ENCODE measurements at places on chromosomes 12 and 14. TPM values are rescaled to one million over a fixed set of nuclear protein-coding genes. Genes with fewer than 3 reads are reported as not detected.

- DNase-seq = no peak
These were observed 67.4 kb downstream of the MVK start for GRCh38 chr12:109640961-109641360.

DNA sequence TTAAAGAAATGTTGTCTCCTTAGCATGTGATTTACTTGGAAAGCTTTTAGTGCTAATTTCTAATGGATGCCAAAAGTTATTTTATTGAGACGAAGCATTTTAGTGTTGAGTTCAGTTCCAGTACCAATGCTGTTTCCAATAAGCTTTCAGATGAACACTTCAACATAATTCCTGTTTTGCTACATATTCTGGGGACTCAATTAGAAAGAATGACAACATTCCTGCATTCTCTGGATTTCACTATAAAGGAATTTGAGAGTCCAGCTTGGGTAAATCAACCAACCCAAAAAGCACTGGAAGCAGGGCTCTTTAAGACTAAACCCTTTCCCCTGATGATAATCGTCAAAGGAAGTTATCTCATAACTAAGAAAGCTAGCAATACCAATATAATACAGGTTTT is 353.0 kb upstream of the TMTC1 start:
- DNase-seq = no peak

- DNase-seq = peak; percentile 76
These were observed 2.4 kb upstream of the TNS2 start for GRCh38 chr12:53047221-53048032.

GRCh38 chr14:68823434-68824206 is 30.8 kb upstream of the ZFP36L1 start:
- no peak for DNase-seq

DNA sequence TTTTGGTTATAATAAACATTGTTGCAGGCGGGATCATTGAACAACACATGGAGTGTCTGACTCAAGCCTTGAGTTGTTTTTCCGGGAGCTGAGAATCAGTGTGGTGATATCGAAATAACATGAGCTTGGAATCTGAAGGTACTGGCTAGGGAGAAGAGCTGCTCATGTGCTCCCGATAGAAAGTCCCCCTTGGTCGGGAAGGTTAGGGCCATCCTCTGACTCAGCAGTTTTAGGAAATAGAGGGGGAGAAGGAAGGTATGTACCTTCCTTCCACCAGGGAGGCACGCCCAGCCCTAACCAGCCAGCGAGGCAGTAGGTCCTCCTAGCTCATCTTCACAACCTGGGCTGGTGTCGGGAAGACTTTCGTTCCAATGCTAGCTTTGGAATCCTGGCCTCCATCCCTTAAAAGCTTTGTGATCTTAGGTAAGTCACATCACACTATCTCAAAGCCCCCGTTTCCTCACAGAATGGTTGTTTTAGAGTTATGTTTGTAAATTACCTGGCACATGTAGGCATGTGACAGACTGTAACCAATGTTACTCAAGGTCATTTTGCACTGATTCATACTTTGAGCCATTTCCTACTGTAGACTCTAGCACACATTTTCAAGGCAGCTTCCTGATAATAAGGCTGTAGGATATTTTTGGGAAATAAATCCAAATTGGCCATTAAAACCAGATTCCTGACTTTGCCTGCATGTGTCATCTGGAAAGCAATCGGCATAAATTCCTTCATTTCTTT is 1.9 kb upstream of the RAB35 start:
- no peak for DNase-seq

DNA sequence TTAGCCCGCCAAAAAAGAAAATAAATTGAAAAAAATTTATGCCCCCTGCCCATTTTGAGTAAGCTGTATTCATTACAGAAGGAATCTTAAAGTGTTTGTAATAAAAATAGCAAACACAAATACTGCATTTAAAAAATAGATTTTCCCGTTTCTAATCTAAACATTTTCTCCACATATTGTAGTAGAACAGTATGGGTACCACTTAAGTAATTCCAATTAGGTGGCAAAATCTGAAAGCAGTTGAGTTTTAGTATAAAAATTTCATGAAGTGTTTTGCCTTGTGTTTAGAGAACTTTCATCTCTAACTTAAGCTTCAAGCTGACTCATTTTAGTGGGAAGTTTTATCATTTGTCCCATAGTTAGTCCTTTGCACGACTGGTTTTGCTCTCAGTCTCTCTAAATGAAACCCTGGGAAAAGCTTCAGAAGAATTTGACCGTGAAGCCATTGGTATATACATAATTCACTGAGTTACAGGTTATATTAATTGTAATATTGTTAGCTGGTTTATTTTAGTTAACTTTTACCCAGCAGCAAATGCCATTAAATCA is 214.6 kb downstream of the ERC1 start:
- DNase-seq = no peak

DNA sequence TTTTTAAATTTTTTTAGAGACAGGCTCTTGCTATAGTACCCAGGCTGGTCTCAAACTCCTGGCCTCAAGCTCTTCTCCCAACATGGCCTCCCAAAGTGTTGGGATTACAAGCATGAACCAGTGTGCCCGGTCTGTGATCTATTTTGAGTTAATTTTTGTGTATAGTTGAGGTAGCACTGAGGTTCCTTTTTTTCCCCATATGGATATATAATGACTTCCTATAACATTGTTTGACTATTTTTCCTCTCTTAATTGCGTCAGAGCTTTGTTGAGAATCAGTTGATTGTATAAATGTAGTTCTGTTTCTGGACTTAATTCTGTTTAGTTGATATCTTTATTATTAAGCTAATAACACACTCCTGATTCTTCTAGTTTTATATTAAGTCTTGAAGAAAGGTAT is 8.6 kb upstream of the M6PR start:
- DNase-seq = no peak

DNA sequence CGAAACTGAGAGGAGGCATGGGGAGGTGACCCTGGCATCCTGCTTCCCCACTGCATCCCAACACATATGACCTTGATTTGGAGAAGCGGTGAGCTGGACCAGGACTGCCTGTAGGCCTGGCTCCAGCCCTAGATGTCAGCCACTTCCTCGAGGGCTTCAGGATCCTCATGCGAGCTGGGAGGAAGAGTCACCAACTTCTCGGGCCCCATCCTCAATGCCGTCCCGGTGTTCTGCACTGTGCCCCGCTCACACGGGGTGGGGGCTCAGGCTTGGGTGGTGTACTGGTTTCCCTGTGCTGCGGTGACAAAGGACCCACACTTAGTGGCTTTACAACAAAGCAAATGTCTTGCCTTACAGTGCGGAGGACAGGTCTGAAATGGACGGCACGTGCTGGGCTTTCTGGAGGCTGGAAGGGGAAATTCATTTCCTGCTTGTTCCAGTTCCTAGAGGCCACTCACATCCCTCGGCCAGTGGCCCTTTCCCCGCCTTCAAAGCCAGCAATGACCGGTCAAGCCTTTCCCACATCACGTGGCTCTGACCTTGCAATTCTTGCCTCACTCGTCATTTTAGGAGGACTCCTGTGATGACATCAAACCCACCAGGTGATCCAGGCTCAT is 298.1 kb upstream of the RTL1 start:
- DNase-seq = no peak

DNA sequence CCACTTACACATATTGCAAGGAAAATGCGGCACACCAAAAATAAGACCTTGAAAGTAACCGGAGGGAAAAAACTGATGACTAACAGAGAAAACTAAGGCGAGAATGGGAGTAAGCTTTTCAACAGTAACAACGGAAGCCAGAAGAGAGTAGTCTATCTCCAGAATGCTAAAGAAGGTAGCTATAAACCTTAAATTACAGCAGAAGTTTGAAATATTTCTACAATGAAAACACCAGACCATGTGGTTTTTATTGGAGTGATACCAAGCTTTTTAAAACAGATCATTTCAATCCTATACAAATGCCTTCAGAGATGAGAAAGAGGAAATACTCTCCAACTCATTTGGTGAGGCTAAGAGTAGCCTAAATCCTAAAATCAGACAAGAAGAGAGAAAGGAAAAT is 209.5 kb downstream of the ANO6 start:
- no peak for DNase-seq

The PRICKLE1 gene
- total RNA-seq = 0.93 TPM

The SERPINA5 gene
- total RNA-seq = 3.8 TPM

The CINP gene
- 23.3 TPM for total RNA-seq

All from mucosa of descending colon (tissue), 3 donors.